ENCODE measurements at places on chromosomes 2 and 18.
A peak's percentile ranks its signal among the peaks of the same experiment; 100 is the strongest.

GRCh38 chr2:100408104-100408503 is 9.4 kb downstream of the CHST10 start:
- DNase-seq = no peak

DNA sequence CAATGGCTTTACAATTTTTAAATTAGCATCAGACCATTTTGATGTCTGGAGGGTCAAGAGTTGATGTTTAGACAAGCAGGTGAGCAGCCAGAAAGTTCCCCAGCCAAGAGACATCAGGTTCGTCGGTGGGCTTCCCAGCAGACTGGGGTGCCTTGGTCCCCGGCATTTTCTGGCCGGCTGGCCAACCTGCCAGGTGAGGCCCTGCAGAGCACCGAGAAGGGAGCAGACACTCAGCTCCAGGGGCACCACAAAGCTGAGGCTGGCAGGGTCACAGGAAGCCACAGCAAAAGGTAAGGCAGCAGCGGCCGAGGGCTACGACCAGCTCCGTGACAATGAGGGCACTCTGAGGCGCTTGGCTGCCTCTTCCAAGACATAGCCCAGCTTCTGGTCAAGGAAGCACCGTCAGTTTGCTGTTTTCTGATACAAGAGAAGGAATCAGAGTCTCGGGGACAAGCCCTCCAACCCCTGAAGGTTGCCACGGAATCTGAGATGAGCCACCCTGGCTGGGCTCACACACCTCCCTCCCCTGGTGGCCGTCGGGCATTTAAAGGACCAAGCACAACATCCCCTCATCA is 229.0 kb downstream of the MGAT5 start:
- DNase-seq = no peak

DNA sequence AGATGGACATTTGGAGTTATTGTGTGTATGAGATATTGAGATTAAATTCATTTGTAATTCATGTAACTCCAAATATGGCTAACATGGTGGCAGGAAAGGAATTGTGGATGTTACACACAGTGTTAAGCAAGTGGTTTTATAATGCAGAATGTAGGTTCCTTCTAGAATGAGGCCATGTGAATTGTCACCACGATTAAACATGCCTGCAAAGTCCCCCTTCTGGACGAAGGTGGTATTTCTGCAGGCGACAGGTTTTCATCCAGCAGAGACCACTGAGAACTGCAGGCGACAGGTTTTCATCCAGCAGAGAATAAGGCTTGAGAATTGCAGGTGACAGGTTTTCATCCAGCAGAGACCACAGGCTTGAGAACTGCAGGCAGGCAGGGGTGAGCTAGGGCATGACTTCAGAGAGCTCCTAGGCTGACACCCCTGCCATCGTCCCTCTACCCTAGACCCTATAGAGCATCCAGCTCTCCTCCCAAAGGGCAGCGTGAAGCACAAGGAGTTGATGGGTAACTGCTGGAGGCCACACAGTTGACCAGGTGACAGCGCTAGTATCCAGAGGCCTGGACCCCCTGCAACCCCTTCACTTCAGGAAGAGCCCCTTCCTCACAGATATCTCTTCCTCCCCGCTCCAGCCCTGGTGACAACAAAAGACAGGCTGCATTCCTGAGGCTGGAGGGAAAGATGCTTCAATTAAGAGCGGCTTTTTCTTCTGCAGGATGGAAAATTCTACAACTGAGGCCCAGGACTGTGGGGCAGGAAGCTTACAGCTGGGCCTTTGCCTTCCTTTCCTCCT is 175.8 kb downstream of the LOXHD1 start:
- DNase-seq = peak; percentile 2

- DNase-seq = no peak
Measured at GRCh38 chr2:69330781-69331180, 56.2 kb downstream of the GFPT1 start.

DNA sequence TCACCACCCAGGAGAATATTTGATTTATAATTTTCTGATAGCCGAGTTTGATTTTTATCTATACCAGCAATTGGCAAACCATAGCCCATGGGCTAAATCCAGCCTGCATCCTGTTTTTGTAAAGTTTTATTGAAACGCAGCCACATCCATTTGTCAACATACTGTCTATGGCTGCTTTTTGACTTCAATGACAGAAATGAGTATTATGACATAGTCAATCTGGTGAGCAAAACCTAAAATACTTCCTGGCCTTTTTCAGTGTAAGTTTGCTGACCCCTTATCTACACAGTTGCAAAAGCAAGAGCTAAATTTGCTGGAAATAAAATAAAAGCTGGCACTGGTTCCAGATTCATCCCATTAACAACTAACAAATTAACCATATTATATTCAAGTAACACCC is 79.8 kb upstream of the SLC25A52 start:
- no peak for DNase-seq

GRCh38 chr2:168589236-168590211 is 133.5 kb downstream of the CERS6 start:
- no peak for DNase-seq

- DNase-seq = no peak
Measured at GRCh38 chr18:62938487-62938886, 223.1 kb downstream of the PHLPP1 start.

DNA sequence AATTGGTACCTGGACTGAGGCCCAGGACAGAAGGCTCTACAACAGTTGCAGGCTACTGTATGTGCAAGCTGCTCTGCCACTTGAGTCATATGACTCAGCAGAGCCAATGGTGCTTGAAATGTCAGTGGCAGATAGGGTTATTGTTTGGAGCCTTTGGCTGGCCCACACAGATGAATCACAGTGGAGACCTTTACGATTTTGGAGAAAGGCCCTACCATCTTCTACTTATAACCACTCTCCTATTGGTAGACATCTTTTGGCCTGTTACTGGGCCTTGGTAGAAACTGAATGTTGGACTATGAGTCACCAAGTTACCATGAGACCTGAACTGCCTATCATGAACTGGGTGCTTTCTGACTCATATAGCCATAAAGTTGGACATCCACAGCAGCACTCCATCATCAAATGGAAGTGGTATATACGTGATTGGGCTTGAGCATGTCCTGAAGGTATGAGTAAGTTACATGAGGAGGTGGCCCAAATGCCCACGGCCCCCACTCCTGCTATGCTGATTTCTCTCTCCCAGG is 88.9 kb upstream of the NRXN1 start:
- no peak for DNase-seq

GRCh38 chr2:121080013-121080772 is 204.8 kb downstream of the TFCP2L1 start:
- no peak for DNase-seq

DNA sequence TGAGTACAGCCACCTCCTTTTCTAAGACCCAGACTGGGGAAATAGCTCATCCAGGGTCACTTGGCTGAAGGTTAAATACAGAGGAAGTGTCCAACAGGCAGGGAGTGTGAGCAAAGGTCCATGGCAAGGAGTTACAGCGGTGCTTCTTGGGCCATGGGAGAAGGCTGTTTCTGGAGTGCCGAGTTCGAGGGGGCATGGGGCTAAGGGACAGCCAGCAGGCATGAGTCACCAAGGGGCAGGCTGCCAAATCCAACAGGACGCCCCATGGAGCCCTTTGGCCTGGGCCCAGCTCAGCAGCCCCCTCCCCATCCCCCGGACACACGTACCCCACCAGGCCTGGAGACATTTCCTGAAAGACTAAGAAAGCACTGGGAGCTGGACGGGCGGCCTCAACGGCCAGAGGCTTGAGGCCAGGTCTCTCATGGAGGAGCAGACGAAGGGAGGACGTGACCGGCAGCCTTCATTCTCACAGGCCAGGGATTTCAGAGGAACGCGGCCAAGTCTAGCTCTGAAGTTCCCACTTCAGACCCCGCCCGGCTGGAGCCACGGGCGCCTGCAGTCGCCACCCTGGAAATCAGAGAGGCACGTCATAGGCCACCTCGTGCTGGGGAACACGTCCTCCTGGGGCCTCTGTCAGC is 160.4 kb downstream of the SMAD7 start:
- DNase-seq = no peak

DNA sequence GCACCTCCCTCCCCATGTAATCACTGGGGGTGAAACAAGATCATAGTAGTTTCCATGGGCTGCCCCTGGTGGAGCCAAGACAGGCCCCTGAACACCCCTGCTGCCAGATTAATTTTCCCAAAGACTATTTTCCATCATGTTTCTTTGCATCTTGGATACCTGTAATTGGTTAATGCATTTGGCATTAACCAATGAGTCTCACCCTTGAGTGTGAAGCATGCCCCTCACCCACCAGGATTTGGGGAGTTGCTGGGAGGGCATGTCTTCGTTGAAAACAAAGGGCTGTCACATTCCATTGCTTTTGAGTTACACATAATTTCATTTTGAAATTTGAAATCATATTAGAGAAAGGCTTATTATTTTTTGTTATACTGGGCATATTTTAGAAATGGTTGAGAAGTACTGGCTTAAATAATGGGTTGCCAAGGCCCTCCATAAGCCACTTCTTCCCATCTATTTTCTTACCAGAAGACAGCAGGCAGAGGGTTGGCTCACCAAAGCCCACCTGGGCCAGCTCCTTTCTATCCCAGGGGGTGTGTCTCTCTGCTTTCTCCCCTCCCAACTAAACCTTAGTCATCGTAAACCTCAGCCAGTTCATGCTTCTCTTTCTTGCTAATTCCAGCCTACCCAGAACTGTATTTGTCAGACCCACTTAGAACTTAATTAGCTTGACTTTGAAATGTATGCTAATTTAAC is 51.8 kb downstream of the ATIC start:
- DNase-seq = no peak

GRCh38 chr2:45591073-45591472 is 20.0 kb downstream of the SRBD1 start:
- DNase-seq = no peak

DNA sequence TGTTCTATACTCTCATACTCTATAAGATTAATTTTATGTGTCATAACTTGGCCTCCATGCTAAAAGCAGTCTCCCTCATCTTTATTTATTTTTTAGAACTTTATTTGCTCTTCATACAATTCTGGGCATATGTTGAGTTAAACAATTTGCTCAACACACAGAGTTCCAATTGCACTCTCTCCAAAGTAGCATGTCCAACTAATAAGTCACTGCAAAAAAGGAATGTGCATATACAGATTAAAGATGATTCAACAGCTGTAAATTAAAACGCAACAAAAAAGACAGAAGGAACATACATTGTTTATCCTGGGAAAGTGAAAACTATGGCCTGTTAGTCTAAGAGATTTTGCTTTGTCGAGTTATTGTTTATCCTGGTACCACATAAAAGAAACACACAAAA is 277.7 kb upstream of the ACVR2A start:
- DNase-seq = no peak

GRCh38 chr18:76602191-76602590 is 107.1 kb upstream of the ZNF516 start:
- DNase-seq = no peak

DNA sequence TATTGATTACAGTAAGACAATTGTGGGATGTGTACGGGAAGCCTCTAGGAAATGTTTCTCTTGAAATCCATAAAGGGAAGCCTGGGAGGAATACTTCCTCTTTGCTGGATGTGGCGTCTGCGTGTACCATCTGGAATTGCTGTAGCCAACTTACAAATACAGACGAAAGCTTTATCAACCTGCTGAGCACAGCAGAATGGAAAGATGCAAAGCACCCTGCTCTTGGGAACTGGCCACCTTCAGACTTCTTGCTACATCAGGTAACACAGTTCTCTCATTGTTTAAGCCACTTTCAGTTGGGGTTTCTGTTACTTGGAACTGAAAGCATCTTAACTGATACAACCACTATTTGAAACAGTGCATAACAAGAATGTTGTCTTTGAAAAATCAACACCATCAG is 213.8 kb downstream of the HRH4 start:
- DNase-seq = no peak

DNA sequence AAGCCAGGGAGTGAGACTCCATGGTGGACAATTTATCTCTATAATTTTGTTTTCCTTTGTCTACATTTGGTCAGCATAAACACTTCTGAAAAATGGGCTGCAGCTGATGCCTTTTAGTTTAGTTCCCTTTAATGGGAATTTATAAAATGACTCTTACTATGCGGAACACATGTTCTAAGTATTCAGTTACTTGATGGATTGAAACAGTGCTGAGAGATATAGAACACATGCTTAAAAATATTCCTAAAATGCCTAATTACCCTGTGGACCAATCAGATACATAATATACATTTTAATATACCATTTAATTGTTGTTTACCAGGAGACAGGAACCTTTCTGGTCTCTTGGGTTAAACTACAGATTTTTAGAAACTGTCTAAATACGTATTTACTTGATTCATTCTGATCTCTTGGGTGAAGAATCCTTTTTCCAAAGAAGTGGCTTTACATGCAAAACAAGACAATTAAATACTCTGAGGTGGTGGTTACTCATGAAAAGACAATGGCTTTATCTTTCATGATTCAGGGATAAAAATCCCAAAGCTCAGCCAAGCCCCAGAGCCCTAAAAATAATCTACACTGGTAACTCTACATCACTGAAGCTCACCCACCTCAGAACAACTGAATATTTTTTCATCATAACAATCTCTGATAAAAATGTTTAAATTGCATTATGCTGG is 128.1 kb upstream of the SERTAD2 start:
- peak; percentile 65 for DNase-seq

DNA sequence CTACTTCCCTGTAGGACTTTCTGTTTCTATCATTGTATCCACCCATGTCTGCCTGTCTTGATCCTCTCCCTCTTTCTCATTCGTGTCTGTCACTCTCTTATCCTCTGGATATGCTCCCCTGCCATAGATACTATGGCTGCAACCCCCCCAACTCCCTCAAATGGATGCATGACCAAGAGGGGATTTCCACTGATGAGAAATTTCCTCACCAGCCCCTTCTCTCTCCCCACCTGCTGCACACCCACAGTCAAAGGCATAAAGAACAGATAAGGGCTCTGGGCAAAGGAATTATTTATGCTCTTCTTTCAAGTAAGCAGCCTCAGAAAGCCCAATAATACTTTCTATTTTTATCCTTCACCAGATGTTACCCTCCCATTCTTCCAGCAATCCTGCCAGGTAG is 121.3 kb downstream of the FOXI3 start:
- DNase-seq = no peak

DNA sequence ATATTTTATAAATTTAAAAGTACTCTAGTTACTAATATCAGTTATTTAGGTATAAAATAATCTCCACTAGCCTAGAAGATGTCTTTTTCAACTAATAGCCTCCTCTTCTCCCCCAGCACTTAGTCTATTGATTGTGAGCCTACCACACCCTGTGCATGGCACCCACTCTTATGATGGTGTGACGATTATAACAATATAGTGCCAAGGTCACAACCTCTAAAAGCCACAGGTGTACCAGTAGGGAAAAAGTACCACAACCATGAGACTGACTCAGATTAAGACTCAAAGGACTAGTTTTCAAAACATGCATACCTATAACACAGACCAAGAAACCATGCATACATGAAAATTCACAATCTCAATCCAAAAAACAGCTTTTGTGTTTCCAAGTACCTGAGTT is 27.6 kb downstream of the THADA start:
- DNase-seq = no peak

GRCh38 chr2:39119732-39120520 is 925 bp downstream of the SOS1 start:
- DNase-seq = peak; percentile 55

DNA sequence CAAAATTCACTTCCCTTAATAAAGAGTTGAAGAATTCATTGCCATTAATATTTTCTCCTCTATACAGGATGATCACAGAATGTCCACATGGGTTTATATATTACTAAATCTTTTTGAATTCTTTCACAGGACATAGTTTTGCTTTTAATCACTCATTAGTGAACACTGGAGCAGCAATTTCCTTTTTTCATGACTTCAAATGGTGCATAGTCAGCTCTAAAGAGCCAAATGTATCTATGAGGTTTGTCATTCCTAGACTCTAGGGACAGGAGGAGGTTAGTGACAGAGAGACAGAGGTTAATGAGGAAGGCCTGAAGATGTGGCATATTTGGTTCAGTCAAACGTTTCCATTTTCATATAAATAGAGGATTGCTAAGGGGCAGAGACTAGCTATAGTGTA is 111.8 kb downstream of the FSHR start:
- no peak for DNase-seq
